ENCODE measurements at places on chromosomes 3 and 15.

DNA sequence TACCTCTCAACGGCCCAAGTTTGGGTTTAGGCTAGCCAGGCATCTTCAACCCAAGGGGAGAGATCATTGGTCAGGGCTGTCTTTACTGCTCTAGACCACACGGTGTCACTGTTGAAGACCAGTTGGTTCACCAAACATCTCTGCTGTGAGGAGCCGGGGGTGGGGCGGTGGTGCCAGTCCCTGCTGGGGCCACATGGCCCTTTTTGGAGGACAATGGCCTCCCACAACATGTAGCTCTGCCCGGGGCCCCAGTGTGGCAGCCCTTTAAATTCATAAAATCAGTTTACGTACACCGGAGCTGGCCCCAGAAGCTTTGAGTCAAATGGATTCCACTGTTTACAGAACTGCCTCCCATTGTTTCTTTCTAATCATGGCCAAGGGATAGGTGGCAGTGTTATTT is 19.1 kb upstream of the TM4SF18 start:
- no peak for DNase-seq

DNA sequence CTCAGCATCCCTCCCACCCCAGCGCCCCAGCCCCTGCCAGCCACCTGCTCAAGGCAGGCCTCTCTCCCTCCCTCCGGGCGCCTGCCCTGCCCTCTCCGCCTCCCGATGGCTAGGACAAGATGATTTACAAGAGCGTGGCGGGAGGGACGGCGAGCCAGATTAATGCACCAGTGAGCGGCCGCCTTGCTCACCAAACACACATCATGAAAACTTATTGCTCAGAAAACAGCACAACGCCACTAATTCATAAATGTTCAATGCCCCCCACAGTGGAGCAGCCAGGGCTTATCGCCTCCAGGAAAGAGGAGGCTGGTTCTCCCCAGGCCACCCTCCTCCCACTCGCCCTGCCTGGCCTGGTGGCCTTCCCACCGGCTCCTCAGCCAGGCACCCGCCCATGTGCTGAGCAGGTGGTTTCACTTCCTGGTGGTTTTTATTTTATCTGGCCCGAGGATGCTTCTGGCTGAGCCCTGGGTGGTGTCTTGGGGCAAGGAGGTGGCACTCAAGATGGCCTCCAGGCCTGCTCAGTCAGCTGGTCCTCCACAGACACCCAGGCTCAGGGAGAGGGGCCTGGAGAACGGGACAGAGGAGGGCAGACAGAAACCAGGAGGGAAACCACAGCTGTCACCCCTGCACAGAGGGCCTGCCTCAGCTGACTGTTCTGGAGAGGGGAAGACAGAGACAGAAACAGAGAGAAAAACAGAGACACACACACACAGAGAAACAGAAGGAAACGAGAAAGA is 284.9 kb downstream of the UACA start:
- DNase-seq = no peak

DNA sequence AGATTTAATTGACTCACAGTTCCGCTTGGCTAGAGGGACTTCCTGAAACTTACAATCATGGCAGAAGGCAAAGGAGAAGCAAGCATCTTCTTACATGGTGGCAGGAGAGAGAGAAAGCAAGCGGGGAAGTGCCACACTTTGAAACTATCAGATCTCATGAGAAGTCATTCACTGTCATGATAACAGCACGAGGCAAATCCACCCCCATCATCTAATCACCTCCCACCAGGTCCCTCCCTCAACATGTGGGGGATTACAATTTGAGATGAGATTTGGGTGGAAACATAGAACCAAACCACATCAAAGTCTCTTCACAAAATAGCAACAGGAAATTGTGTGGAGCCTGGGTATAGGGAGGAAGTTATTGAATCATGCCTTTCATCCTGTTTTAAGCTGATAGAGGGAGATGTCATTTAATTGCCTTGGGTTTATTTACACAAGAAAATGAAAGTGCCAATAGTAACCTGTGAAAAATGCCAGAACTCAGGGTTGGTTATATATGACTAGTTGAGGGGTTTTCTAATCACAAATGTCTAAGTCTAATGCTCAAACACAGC is 624.8 kb upstream of the LMCD1 start:
- DNase-seq = no peak

- no peak for DNase-seq
Measured at GRCh38 chr3:145754605-145755289, 406.2 kb downstream of the PLOD2 start.

GRCh38 chr3:141367038-141367730 is 1.1 kb upstream of the ZBTB38 start:
- no peak for DNase-seq

DNA sequence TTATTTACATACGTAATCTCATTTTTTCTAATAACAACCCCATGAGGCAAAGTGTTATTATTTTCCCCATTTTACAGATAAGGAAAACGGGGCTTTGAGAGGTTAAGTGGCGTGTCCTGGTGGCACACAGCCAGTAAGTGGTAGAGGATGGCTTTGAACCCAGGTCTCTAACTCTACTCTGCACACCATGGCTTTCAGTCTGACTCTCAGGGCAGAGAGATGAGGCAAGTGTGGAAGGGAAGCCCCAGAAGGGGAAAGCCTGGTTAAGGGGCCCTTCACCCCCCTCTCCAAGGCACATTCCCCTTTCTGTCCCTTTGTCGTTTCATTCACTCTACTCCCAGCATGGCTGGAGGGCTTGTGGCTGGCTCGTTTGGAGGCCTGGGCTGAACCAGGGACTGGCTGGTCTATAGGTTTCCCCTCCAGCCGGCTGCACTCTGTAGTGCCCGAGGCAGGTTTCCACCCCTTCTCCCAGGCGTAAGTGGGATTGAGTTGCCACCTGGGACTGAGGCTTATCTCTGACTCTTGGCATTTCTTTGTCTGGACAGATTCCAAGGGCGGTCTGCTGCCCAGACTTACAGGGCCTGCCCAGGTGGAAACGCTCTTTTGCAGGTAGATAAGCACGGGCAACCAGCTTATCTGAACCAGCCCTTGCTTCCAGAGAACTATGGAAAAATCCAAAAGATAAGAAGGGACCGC is 12.1 kb downstream of the SEMA4B start:
- peak; percentile 51 for DNase-seq

- no peak for DNase-seq
Measured at GRCh38 chr15:55247766-55248427, 41.7 kb downstream of the RAB27A start.

GRCh38 chr3:65483480-65483879 is 555.2 kb downstream of the MAGI1 start:
- DNase-seq = no peak

DNA sequence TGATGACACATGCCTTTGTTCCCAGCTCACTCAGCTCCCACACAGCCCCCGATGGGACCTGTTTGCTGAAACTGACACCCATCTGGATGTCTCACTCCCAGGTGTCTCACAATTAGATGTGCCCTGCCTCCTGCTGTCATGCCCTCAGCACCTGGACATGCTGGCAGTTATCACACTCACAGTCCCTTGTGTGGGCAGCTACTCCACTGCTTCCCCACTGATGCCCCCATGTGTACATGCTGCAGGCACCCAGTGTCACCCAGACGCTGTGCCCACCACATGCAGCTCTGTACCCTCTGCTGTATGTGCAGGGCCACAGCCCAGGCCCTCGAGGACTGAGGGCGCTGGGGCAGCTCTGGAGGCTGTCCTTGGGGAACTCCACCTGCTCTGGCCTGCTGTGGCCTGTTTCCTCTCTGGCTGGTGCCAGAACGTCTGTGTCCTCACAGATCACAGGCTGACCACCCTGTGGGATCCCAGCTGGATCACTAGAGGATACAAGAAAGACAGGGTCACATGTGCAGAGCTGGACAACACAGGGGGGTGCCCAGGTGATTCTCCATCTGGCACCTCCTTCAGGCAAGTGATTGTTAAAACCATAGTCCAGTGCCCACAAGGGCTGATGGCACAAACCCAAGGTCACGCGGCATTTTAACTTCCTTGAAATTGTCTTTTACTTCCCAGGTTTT is 14.0 kb downstream of the C3orf22 start:
- DNase-seq = no peak

GRCh38 chr15:99970891-99971430 is 237.7 kb upstream of the LYSMD4 start:
- no peak for DNase-seq

All from hematopoietic multipotent progenitor cell treated with erythropoietin and hydrocortisone succinate and interleukin-3 and kit ligand, for 17 days (in vitro differentiated cells).